ENCODE measurements at places on chromosomes 5 and 9. TPM values are rescaled to one million over a fixed set of nuclear protein-coding genes. Genes with fewer than 3 reads are reported as not detected.

CACNA1B gene
- 0.04 TPM for total RNA-seq

CWC27 gene
- 15.9 TPM for total RNA-seq

PCDHGB6 gene
- total RNA-seq = 0.09 TPM

WNK2 gene
- 7.7 TPM for total RNA-seq

MYMK gene
- total RNA-seq = not detected

TMC1 gene
- total RNA-seq = 0.20 TPM

CDH9 gene
- total RNA-seq = not detected

SPATA31C1 gene
- not detected for total RNA-seq

ANP32B gene
- 327 TPM for total RNA-seq

CATSPER3 gene
- total RNA-seq = 0.67 TPM

PJA2 gene
- 17.5 TPM for total RNA-seq

MOCS2 gene
- 34.6 TPM for total RNA-seq

LCN12 gene
- total RNA-seq = 0.81 TPM

TEK gene
- total RNA-seq = 0.12 TPM

SHOC1 gene
- not detected for total RNA-seq

ISCA1 gene
- total RNA-seq = 31.3 TPM

SLC6A7 gene
- total RNA-seq = not detected

CDC42SE2 gene
- 32.3 TPM for total RNA-seq

TPPP gene
- total RNA-seq = 5.8 TPM

HAPLN1 gene
- not detected for total RNA-seq

CCL27 gene
- total RNA-seq = 0.22 TPM

OGN gene
- total RNA-seq = not detected

MEF2C gene
- total RNA-seq = 0.02 TPM

ENTREP1 gene
- 0.71 TPM for total RNA-seq

NANS gene
- 75.7 TPM for total RNA-seq

IER5L gene
- 74.3 TPM for total RNA-seq

LCN15 gene
- total RNA-seq = not detected

CNTLN gene
- total RNA-seq = 7.0 TPM
